ENCODE measurements at places on chromosomes 13 and 19. TPM values are rescaled to one million over a fixed set of nuclear protein-coding genes. Genes with fewer than 3 reads are reported as not detected.

- no peak for DNase-seq
Measured at GRCh38 chr19:8363803-8364771, at the start of gene ANGPTL4. TSS of gene ANGPTL4 (plus strand) at chr19:8364155. CDS start at chr19:8364322, 167 bp downstream.

DNA sequence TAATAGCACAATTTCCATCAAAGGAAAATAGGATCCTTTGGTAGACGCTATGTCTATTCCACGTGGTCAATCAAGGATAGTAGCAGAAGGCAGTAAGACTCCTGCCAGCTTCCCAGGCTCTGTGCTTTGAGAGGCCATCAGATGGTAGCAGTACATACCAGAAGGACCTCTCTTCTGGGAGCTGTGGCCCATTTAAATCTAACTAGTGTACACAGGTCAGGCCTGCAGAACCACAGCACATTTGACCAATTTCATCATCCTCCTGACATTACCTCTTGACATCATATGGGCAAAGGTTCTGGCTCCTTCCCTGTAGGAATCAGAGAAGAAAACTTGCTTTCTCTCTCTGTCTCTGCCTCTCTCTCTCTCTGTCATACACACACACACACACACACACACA lies 229.6 kb upstream of the HTR2A start:
- no peak for DNase-seq

DNA sequence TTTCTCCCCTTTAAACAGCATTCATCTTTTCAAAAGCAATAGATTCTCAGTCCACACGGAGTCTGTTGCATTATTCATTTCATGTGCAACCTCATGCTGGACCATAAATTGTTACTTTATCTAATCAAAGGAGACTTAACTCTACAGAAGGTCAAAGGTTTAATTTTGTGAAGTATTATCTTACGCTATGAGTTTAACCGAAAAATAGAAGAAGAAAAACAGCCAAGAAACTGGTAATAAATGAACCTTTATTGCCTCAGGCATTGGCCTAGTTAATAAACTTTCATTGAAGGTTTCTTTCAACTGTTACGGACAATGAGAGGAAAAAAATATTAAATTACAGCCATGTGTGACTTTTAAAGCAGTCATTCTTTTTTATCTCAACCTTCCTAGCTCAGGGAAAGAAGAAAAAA lies 223.6 kb downstream of the DACH1 start:
- no peak for DNase-seq

GRCh38 chr19:3599776-3600187 lies 6.9 kb downstream of the TBXA2R start:
- DNase-seq: no peak

GRCh38 chr13:96223231-96223630 lies 133.3 kb downstream of the HS6ST3 start:
- DNase-seq: no peak

- no peak for DNase-seq
Measured at GRCh38 chr13:41614671-41615527, 157.5 kb downstream of the RGCC start.

- no peak for DNase-seq
Measured at GRCh38 chr19:1582201-1582600, 10.5 kb downstream of the MBD3 start.

DNA sequence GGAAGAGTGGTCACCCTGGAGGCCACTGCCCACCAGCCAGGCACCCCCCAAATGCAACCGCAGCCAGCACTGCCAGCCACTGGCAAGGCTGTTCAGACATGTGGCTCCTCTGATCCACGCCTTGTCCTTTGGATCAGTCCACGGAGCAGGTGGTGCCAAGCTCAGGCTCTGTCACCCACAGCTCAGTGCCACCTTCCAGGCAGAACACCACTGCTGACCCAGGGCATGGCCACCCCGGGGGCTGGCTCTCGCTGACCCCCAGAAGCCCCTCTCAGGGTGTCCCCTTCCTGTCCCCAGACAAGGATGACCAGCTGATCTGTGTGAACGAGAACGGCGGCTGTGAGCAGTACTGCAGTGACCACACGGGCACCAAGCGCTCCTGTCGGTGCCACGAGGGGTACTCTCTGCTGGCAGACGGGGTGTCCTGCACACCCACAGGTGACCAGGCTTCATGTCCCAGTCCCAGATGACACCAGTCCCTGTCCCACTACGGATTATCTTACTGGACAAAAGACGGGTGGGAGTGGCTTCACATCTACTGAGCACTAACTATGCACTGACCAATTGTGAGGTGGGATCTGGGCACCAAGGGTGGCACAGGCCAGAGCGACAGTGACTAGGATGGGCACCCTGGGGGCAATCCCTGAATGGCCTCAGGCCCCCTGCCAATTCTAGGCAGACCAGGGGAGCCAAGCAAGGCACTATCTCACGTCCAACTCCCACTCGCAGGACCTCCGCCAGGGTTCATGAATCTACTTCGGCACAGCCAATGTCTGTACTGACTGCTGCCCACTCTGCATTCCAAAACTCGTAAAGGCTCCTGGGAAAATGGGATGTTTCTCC lies 7.0 kb upstream of the F10 start:
- no peak for DNase-seq

DNA sequence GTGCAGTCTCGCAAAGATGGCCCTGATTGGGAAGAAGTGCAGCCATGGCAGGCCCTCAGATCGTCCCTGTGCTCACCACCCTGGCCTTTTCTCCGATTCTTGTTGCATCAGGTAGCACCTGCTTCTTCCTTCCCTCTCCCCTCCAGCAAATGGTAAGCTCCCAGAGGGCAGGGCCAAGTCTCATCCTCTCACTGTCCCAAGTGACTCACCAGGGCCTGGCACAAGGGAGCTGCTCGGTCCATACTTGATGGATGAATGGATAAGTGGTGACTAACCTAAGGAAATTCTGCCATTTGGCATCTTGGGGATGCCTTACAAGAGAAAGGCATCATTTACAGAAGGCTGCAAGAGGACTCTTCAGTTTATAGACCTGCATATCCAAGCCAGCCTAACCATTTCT lies 84.9 kb downstream of the ZIC5 start:
- DNase-seq: no peak

DNA sequence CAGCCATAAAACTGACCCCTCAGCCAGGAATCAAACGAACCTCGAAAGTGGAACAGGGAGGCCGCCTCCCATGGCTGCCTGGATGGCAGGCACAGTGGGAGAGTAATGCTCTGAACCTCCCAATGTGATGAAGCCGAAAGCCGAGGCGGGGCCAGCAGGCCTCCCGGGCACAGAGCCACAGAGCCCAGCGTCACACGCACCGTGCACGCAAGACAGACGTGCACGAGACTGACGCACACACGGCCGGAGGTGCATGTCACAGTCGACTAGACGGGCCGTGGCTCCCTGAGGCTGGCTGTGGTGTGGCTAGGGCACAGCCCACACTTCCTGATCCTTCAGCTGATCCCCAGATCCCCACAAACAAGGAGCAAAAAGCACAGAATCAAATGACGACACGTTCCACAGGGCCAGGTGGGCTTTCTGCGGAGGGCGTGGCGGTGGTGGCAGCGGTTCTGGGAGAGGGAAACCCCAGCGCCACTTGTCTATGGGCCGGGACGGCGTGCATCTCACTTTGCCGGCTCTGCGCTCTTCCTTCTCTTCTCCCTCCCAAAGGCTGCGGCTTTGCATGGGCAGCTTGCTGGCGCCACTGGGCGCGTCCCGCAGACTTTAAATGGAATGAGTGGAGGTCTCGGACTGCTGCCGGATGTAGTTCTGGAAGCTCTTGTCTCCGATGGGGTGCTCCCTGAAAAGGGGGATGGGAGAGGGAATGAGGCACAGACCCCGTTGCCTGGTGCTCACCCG lies 5.0 kb upstream of the C13orf46 start:
- no peak for DNase-seq

GRCh38 chr13:104641309-104641708 lies 1575.1 kb upstream of the SLC10A2 start:
- no peak for DNase-seq

- DNase-seq: no peak
Measured at GRCh38 chr13:79986890-79987289, 354.0 kb downstream of the SPRY2 start.

DNA sequence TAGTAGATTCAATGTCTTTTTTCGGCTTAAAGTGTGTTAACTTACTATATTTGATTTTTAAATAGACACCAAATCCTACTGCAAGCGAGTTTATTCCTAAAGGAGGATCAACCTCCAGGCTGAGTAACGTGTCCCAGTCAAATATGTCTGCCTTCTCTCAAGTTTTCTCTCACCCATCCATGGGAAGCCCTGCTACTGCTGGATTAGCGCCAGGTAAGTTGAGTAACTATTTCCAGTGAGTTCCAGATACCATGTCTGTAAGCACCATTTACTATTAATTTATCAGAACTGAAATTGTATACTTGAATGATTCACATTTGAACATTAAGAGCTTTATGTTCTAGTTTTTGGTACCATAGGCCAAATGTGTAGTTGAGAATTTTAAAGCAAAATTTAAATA lies 81.8 kb downstream of the PAN3 start:
- no peak for DNase-seq

DNA sequence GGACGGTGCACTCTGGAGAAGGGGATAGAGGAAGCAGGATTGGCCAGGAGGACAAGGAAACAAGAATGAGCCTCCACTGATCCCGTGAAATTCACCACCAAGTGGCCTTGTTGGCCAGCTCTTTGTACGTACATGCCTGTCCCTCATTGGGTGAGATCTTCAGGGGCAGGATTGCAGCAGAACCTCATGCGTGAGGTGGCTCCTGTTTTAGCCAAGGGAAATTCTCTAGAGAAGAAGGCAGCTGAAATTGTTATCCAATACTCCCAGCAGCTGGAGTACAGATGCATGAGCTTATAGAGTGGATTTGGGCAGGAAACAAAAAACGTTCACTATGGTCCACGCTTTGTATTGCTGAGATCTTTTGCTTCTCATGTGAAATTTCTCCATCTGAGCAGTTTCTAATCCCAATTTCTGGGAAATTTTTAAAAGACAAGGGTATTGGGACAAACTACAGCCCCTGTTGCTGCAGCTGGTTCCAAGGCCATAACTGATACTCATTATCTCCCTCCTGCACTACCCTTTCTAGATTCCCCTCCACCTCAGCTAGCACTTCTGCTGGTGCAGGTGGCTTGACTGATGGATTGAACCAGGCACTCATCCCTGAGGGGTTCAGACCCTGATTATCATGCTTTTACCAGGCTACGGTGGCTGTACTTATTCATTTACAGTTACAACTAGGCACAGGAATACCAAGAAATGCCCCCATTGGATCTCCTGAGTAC lies 3.9 kb upstream of the RNF6 start:
- no peak for DNase-seq

DNA sequence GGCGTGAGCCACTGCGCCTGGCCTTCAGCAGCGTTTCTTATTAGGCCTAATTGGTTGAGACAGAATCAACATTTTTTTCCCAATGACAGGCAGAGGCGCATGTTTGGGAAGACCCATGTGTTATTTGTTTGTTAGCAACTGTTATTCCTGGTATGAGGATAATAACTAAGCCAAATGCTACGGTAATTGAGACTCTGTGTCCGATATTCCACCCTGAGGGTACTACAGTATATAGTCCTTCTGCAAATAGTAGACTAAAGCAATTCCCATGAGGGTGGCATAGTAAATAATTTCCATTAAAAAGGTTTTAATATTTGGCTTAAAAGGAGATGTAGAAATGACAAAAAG lies 18.4 kb upstream of the CCL25 start:
- no peak for DNase-seq

- no peak for DNase-seq
Measured at GRCh38 chr13:41494202-41494601, 36.9 kb downstream of the RGCC start.

DNA sequence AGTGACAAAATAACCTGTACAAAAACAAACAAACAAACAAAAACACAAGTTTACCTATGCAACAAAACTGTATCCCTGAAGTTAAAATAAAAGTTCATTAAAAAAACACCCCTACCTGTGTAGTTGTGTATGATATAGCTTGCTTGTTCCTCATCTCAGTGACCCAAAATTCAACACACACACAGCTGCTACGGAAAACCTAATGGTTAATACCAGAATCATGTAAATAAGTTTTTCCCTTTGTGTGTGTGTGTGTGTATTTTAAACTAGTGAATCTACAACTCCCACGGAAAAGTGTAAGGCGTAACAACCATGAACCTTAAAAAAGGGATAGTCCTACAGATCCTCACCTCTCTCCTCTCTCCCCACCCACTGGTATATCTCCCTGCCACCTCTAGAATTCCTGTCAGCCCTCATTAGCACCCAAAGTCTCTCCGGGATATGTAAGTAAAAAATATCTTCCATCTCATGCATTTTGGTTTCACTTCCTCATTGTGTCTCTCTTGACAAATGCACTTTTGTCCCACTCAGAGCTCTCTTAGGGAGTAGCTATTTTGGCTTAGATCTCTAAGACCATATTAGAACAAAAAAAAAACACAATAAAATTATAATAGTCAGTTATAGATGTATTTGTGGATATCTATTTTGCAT lies 2236.5 kb downstream of the PCDH9 start:
- no peak for DNase-seq

GRCh38 chr19:9936326-9937000 lies at the start of gene OLFM2:
TSS of gene OLFM2 (minus strand) at chr19:9936515. CDS start at chr19:9936366, 149 bp downstream.
- DNase-seq: no peak

GRCh38 chr13:27954406-27954851 lies 14.7 kb downstream of the CDX2 start:
- no peak for DNase-seq

DNA sequence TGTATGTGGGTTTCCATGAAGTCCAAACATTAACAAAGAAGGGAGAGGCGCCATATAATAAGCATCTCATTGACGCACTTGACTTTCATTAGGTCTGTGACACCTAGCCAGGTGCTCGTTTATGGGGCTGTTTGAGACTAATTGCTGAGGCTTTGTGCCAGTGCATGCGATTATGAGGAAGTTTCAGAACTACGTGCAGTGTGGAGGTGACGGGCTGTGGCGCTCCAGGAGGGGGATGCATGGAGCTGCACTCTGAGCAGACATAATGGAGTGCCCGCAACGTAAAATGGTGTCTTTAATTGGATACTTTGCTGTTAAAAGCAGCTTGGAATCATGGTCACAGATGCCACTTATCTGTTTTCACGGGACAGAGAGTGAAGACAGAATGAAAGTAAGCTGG lies 223.2 kb downstream of the FGF9 start:
- DNase-seq: no peak

DNA sequence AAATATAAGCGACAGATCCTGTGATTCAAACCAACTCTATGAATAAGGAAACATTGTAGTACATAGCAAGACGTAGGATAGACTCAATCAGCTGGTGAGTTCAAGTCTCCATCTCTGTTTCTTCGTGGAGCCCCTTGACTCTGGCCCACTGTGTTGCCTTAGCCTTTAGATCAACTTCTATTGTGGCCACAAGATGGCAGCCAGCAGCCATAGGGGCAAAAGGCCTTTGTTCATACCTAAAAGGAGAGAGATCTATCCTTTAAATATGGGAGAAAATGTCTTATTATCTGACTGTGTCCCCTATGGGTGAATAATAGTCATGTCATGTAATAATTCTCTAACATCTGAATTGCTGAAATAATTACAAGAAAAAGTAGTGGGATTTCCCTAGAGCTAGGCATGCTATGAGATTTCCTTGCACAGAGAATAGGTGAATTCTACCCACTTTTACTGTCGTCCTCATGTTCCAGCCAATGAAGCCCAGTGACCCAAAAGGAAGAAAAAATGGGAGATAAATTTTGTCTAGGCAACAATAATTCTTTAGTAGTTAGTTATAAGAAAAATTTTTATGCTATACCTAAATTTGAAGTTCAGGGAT lies 129.4 kb downstream of the PCDH20 start:
- no peak for DNase-seq

The ZBTB45 gene
- 6.8 TPM for polyA plus RNA-seq

The HCST gene
- polyA plus RNA-seq: 0.42 TPM

The TPTE2 gene
- polyA plus RNA-seq: not detected

The UBAC2 gene
- 71.4 TPM for polyA plus RNA-seq

The ENOX1 gene
- polyA plus RNA-seq: 3.3 TPM

The RHPN2 gene
- polyA plus RNA-seq: 5.3 TPM

Measured in AG04450 (cell line).